ENCODE measurements at places on chromosomes 5 and 9.
A peak's percentile ranks its signal among the peaks of the same experiment; 100 is the strongest.

GRCh38 chr5:27451377-27451776, 413.0 kb upstream of the CDH9 start:
- no peak for DNase-seq

- DNase-seq = no peak
Measured at GRCh38 chr5:87151547-87151946, 116.1 kb upstream of the RASA1 start.

- no peak for DNase-seq
Measured at GRCh38 chr5:7068156-7068555, 327.8 kb upstream of the ADCY2 start.

GRCh38 chr9:18122171-18122570, 351.8 kb upstream of the ADAMTSL1 start:
- no peak for DNase-seq

GRCh38 chr5:131266370-131267060, 2.7 kb downstream of the CDC42SE2 start:
- no peak for DNase-seq

GRCh38 chr5:157187046-157187754, 6.6 kb downstream of the ITK start:
- DNase-seq = no peak

- no peak for DNase-seq
Measured at GRCh38 chr9:23750808-23751207, 75.2 kb downstream of the ELAVL2 start.

GRCh38 chr5:103461243-103461642, 101.3 kb downstream of the NUDT12 start:
- no peak for DNase-seq

DNA sequence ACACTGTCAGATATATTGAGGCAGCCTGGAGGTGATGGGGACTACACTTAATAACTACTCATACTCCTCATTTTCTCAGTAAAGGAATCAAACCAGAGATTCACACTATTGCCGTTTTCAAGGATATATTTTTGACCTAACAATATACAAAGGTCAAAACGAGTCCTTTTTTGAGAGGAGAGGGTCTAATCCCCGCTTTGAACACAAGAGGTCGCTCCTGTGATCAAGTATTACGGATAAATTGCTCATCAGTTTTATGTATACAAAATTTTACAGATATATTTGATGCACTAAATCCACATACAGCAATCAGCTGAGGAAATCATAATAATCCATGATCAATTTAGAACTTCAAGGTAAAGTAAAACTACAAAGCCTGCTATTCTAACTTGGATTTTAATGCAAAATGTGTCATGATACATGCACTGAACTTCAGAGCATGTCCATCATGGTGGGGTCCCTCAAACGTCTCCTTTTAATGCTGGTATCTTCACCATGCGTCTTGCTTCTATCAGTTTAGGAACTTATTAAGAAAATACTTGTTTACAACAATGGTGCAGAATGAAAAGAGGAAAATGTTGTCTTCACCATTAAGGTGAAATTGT, 2.5 kb upstream of the ISL1 start:
- DNase-seq = no peak

GRCh38 chr5:58893551-58893950, 310.7 kb downstream of the RAB3C start:
- no peak for DNase-seq

DNA sequence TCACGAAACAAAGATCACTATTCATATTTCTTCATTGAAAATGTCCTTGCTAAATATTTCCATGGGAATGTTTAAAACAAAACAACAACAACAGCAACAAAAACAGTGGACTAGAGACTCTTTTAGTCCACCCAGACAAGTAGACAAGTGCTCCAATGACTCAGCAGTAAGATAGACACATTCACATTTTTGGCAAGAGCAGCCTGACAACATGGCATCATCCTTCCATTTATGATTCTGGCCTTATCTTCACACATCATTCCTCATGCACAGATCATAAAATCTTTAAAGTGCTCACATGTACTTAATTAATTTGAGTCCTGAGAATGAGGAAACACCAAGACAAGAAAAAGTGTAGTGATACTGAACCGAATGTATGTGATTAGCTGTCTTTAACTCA, 132.6 kb upstream of the PDE4D start:
- DNase-seq = no peak

DNA sequence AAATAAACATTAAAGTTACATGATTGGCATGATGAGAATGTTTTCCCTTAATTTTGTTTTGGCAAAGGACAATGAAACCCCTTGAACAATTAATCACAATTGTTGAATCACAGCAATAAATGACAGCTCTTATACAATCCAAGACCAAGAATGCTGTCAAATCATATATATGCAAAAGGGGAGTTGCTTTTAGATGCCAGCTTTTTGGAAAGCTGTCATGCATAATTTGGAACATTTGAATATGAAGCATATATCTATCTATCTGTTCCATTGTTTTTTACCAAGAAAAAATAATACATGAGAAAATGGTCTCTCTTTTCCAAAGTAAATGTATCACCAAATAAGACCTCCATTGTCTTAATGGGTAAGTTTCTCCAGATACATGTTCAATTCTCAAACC, 44.5 kb downstream of the SPOCK1 start:
- no peak for DNase-seq

GRCh38 chr5:163104464-163104863, 332.9 kb upstream of the CCNG1 start:
- DNase-seq = no peak

DNA sequence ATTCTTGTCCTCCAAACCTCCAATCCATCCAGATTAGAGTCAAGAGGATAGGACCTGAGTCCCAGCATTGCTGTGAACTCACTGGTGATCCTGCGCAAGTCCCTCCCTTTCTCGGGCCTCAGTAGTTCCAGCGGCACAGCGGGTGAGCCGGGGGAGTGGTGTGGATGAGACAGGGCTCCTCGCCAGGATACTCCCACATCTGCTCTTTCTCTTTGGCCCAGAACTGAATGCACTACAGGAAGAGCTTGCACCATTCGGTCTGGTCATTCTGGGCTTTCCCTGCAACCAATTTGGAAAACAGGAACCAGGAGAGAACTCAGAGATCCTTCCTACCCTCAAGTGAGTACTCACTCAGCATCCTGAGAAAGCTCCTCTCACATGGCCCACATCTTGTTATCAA, 6.3 kb downstream of the GPX3 start:
- DNase-seq = no peak

DNA sequence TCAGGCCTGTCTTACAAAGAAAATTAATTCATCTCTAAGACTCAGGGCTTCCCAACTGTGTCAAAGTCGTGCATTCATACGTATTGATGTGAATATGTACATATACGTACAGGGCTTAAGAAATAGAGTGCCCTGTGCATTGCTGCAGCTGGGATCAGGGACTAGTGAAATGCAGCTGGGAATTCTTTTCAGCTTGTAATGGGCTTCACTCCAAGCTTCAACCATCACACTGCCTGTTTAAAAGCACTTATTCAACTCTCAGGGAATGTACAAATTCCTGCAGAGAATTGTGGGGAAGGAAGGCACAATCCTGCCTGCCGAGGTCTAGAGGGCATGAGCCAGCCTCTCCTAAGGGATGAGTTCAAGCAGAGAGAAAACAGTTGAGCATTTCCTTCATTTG, 59.6 kb upstream of the MAN2A1 start:
- no peak for DNase-seq

GRCh38 chr9:110638381-110638954, 30.1 kb upstream of the MUSK start:
- DNase-seq = no peak

GRCh38 chr9:38214432-38214831, 145.4 kb upstream of the SHB start:
- no peak for DNase-seq

DNA sequence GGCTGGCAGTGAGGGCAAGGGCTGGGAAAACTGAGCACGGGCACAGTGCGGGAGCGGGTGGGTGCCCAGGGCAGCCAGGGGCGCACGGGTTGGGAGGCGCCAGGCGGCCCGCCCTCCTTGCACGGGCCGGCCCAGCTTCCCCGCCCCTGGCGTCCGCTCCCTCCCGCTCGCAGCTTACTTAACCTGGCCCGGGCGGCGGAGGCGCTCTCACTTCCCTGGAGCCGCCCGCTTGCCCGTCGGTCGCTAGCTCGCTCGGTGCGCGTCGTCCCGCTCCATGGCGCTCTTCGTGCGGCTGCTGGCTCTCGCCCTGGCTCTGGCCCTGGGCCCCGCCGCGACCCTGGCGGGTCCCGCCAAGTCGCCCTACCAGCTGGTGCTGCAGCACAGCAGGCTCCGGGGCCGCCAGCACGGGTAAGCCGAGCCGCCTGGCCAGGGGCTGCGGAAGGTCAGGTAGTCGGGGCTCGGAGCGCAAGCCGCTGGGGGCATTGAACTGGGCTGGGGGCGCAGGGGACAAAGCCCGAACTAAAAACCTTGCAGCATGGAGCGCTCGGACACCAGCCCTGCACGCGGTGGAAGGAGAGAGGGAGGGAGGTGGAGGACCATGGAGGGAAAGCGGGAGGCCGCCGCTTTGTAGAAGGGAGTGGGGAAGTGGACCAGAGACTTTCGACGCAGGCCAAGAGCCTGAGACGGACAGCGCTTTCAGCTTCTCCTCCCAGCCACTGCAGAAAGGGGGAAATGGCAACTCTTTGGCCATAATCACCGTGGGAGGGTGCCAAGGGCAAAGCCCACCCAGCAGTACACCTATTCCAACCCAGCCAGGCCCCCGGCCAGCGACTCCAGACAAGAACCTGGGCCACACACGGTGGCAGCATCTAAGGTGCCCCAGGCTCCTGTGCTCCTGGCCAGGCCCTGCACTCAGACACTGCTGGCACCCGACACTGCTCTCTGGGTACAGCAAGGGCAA, at the start of gene TGFBI:
Gene TGFBI, plus strand, starts transcription at position 207 of the 961 bp plus-strand sequence. Its CDS starts 68 bp downstream, at position 275.
- peak; percentile 24 for DNase-seq

- no peak for DNase-seq
Measured at GRCh38 chr5:67081261-67081660, 115.3 kb downstream of the CD180 start.

GRCh38 chr9:97852001-97852398, 1.0 kb upstream of the FOXE1 start:
- no peak for DNase-seq

GRCh38 chr5:37816331-37816730, 23.5 kb downstream of the GDNF start:
- no peak for DNase-seq

- DNase-seq = no peak
Measured at GRCh38 chr5:45796959-45797553, 100.9 kb upstream of the HCN1 start.

- DNase-seq = no peak
Measured at GRCh38 chr5:6649186-6649585, 15.9 kb downstream of the SRD5A1 start.

DNA sequence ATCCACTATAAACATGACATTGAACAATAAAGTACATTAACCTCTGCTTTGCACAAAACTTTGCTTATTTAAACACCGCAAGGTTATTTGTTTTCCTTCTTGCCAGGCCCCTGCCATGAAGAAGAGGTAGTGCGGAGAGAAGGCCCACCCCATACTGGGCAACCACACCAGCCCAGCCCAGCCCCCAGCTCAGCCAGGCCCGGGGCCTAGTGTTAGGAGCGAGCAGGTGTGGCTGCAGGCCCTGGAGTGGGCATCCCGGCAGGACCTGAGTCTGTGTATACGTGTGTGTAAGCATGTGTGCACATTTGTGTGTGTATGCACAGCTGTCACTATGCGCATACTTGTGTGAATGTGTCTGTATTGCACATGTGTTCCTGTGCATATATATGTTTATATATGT, 90.4 kb upstream of the MVB12B start:
- DNase-seq = no peak

DNA sequence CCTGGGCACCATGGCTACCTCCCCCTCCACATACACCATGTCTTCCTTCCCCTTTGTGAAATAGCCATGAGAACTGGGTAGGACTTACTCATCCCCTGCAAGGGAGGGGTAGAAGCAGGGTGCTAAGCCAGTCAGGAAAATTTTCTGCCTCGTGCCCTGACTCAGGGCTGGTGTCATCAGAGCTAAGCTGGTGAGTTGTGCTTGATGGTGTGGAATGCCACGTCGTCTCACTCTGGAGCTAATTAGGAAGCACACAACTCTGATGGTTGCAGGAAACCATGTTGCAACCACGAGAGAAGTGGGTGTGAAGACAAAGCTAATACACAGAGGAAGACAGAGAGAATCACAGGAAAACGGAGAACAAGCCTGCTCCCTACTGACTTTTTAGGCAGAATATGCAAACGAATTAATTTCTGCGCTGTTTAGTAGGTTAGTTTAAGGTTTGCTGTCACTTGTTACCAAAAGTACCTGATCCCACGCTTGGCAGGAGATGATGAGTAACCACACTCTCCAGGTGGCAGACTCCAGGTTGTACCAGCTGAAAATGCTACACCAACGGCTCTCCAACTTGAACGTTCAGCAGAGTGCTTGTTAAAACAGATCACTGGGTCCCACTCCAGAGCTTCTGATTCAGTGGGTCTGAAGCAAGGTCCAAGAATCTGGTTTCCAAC, 54.5 kb downstream of the STK10 start:
- no peak for DNase-seq

- DNase-seq = no peak
Measured at GRCh38 chr9:126407114-126407870, 80.7 kb downstream of the MVB12B start.

GRCh38 chr5:53555160-53555559, 5.3 kb upstream of the NDUFS4 start:
- no peak for DNase-seq

- DNase-seq = no peak
Measured at GRCh38 chr9:124887832-124888231, 25.9 kb downstream of the ARPC5L start.

DNA sequence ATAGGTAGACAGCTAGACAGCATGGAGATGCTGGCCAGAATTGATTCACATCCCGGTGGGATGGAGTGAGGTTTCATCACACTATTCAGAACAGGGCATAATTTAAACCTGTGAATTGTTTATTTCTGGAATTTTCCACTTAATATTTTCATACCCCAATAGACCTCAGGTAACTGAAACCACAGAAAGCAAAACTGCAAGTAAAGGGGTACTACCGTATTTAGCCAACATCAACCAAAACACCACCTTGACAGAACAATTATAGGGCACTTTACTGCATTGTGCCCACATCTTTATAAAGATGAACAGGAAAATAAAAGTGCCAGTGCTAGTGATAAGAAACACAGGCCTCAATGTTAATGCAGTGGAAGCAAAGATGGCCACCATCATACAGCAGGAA, 7.5 kb downstream of the SERINC5 start:
- DNase-seq = no peak

GRCh38 chr9:108521063-108521590, 334.7 kb downstream of the ACTL7B start:
- DNase-seq = no peak

GRCh38 chr9:35436933-35437332, 53.0 kb upstream of the RUSC2 start:
- no peak for DNase-seq

- no peak for DNase-seq
Measured at GRCh38 chr5:143658956-143659355, 153.0 kb upstream of the HMHB1 start.

- no peak for DNase-seq
Measured at GRCh38 chr5:132017738-132018625, 6.5 kb upstream of the ACSL6 start.

DNA sequence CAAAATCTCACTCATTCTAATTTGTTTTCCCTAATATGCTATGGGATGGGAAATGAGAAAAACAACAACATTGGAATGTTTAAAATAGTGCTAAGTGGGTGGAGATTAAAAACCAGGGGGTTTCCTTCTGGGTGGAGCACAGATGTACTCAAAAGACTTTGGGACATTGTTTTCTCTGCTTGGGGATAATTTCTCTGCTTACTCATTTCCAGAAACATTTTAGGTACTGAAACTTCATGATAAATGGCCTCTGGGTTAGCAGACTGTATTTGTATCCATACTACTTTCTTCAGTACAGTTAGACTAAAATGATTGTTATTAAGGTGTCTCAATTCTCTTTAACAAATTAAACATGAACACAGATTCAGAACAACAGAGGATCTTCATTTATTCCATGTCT, 17.4 kb downstream of the ELOVL7 start:
- DNase-seq = no peak

All from thymus (tissue), 14 donors.